Stimulated activated CD4-positive, alpha-beta T cell treated with anti-CD3 and anti-CD28 coated beads, Interleukin-2, amount 100 ng/mL, for 48 hours (primary cell): ENCODE measurements at places on chromosomes 12 and 14.

- no peak for DNase-seq
Measured at GRCh38 chr12:26246483-26247164, 51.3 kb downstream of the SSPN start.

DNA sequence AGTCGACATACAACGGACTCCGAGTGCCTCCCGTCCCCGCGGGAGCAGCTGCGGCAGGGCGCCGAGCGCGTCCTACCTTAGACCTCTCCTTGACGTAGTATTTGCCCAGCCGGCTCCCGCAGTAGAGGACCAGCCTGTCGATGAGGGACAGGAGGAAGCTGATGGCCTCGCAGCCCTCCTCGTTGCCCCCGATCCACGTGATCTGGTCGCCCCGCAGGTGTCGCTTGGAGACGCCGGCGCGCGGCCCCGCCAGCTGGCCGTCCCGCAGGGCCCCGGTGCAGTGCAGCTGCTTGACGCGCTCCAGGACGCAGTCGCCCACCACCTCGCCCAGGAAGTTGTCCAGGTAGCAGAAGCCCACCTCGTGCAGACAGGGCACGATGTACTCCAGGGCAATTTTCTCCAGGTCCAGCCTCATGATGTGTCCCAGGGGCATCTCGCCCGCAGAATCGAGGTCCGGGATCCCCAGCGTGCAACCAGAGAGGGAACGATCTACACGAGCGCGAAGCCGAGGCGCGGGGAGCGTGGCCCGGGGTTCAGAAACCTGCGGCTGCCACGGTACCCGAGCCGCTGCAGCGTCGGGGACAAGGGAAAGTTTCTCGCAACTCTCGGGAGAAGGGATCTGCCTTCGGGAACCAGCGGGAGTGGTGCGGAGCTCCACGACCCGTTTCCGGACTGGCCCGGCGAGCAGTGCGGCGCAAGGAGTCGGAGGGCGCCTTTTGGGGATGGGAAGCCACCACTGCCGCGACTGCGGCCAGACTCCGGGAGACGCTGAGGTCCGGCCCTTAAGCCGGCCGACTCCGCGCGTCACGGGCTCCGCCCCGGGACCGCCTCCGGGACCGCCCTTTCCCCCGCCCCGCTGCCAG is at the start of gene EGLN3:
Gene EGLN3 (minus strand): TSS at position 755 of the 863 bp plus-strand sequence. CDS start 322 bp downstream, at position 433.
- peak; percentile 56 for DNase-seq

DNA sequence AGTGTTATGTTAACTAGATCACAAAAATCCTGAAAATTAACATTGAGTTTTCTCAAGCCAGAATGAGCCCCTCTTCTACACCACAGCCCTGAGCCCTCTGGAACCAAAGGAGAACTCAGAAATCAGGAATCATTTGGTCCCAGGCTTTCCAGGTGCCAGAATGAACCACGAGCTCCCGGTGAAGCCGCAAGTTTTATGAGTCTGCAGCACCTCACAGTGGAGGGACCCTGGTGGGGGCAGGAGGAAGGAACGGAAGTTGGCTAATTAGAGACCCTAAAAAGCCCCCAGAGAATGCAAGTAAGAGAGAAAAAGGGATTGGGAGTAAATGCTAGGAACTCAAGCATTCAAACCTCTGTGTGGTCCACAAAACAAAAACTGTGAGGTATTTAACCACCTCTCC is 52.9 kb upstream of the BCL2L14 start:
- no peak for DNase-seq

DNA sequence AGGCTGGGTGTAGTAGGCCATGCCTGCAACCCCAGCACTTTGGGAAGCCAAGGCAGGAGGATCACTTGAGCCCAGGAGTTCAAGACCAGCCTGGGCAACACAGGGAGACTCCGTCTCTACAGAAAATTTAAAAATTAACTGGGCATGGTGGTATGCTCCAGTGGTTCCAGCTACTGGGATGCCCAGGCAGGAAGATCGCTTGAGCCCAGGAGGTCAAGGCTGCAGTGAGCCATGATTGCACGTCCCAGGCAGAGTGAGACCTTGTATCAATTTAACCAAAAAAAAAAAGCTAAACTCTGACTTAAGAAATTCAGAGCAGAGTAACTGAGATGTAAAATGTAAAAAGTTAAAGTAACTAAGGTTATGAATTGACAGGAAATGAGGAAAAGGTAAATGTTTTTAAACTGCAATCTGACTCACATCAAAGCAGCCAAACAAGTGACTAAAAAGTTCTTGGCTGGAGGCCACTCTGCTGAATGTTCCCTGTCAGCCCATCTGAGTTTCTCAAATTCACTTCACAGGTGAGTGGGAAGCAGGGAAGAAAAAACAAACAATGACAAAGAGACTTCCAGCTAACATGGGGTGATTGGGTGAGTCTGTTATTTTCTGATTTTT is 21.3 kb downstream of the PRKD1 start:
- DNase-seq, result no peak

DNA sequence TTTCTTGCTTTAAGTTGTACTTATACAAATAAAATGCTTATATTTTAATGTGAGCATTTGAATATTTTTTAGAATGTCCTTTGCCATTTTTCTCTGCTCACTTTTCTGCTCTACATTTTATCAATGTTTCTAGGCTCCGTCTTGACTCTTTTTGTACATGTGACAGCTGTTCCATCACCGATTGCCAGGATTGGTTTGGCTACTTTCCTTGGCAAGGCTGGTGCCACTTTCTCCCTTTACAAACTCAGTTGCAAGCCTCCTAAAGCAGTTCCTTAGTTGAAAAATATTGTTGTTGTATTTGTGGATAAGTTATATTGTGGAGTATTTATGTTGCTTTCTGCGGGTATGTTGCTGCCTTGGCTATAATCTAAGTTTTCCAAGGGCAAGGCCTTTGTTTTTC is 63.4 kb downstream of the DACT1 start:
- no peak for DNase-seq

GRCh38 chr14:67680121-67680602 is 5.7 kb upstream of the VTI1B start:
- no peak for DNase-seq

- peak; percentile 15 for DNase-seq
Measured at GRCh38 chr14:69346710-69347109, 51.4 kb downstream of the ERH start.

DNA sequence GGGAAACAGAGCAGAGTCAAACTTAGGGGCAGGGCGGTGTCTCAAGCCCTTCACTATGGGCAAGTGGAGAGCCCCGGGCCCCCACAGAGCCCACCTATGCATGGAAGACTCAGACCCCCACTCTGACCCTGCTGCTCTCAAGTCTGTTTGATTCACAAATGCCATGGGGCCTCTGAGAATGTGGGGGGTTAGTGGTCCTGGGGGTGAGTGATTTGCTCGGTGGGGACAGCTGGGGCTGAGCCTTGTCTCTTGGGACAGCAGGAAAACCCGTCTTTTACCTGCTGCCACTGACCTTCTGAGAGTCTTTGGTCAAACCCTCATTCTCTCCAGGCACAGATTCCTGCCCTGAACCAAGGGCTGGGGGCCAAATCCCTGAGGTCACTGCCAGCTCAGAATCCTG is 201.0 kb upstream of the RTL1 start:
- DNase-seq, result no peak

DNA sequence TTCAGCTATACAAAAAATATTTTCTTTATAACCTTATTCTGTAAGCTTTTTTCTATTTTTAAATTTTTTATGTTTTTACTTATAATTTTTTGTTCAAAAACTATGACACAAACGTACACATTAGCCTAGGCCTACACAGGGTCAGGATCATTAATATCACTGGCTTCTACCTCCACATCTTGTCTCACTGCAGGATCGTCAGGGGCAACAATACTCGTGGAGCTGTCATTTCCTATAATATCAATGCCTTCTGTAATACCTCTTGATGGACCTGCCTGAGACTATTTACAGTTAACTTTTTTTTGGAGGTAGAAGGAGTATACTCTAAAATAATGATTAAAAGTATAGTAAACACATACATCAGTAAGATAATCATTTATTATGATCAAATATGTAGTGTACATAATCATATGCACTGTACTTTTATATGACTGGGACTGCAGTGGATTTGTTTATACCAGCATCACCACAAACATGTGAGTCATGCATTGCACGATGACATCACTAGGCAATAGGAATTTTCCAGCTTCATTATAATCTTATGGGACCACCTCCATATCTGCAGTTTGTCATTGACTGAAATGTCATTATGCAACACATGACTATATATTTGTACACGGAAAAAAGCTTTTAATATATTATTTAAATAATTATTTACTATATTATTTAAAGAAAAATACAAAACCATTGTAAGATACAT is 18.5 kb upstream of the PMCH start:
- DNase-seq, result no peak

GRCh38 chr14:99316281-99317163 is 44.5 kb upstream of the BCL11B start:
- no peak for DNase-seq

DNA sequence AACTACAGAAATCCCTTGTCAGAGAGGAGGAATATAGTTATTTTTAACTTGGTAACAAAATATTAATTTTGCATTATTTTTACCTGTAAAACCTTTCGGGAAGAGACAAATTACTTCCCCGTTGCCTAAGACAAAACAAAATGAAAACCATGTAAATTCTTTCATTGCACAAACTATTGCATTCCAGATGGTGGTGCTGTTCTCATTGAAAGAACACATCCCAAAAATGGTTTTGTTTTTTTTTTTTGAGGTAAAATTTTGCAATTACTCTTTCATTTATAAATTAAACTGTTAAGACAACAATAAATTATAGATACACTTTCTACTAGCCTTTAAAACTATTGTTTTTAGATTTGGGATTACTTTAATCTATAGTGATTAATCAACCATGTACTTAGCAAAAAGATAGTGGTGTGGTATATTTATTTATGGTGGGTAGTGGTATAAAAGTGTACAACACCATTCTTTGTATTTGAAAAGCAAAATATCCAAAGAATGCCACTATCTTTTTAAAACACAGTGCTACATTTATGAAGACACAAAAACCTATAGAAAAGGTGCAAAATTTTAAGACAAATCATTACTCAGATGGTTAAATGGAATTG is 115.5 kb downstream of the SLC38A1 start:
- DNase-seq, result no peak

DNA sequence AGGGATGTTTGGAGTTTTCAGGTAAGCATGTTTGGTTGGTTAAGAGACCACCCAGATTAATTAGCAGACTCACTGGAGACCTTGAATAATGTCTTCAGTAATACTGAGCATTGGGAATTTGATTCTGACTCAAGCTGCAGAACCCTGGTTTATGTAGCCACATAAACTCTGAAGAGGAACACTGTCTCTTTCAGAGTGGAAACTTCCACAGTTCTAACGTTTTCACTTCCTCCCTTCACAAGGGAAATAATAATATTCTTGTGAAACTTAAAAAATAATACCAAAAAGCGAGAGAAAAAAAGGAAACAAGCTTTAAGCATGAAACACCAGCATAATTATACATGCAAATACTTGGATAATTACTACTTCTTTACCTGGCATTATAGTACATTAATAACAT is 40.0 kb upstream of the ST8SIA1 start:
- DNase-seq, result no peak

GRCh38 chr12:39867631-39868327 is 238.1 kb downstream of the SLC2A13 start:
- no peak for DNase-seq

GRCh38 chr12:130162745-130163460 is 639 bp downstream of the FZD10 start:
- DNase-seq, result no peak

DNA sequence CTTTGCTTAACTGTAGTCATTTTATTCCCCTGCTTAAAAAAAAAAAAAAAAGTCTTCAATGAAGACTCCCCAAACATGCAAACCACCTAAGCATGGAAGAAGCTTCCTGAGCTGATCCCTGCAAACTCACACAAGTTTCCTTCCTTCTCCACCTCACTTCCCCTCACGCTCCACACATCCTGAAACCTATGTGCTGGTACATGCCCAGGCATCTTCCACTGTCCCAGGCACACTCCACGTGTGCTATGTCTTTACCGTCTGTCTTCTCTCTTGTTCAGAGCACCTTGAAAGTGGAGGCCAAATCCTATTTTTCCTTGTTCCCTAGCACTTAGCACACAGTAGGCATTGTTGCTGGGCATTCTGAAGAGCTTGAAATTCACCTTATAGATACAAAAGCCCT is 13.4 kb downstream of the LRIG3 start:
- DNase-seq, result no peak

DNA sequence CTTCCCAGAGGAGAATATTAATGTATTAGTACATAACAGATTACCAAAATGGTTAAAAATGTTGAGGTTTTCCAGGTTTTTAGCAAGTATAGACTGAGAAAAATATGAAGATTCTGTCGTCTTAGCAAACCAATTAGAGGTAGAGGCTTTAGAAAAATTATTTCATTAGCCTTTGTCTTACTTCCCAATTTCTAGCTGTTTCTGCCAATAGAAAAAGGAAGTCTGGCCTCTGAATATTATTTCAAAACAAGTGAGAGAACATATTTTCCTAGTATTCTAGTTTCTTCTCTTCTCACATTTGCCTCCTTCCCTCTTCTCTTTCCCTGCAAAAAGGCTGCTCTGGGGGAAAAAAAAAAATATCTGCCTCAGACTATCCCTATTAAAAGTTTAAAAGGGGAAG is 16.4 kb downstream of the IPO8 start:
- no peak for DNase-seq

DNA sequence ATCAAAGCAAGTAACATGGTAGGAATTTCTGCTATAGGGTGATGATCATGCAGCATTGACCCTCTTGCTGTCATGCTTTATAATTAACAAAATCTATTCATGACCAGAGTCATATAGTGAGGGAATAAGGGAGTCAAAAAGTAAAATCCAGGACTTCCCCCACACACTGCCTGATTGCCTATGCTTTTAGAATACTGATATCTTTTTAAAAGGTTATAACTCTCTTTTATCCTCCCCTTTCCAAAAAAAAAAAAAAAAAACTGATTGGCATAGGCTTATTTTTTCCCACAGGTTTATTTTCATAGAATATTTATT is 51.4 kb downstream of the ZFP36L1 start:
- no peak for DNase-seq

GRCh38 chr12:56999456-56999855 is 6.9 kb downstream of the ZBTB39 start:
- DNase-seq, result no peak

- DNase-seq, result no peak
Measured at GRCh38 chr12:50185301-50185895, 18.2 kb upstream of the CERS5 start.

GRCh38 chr12:905261-906031 is 44.0 kb downstream of the RAD52 start:
- no peak for DNase-seq

- DNase-seq, result no peak
Measured at GRCh38 chr12:70590549-70591226, 46.5 kb downstream of the PTPRB start.

DNA sequence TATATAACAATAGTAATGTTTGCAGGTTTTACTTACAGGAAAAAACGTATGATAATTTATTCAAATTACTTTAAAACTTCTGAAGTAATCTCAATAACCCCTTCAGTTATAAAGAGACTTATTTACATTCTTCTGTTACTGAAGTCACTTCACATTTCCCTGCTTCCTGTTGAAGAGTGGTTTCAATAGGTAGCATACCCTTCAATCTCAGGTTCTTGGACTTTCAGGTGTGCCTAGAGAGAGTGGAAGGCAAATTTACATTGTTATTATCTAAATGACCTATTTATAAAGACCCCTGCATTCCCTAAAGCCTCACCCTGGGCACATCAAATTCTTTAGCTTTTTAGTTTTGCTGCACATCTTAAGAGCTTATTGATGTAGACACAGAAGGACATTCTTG is 137.6 kb upstream of the AEBP2 start:
- DNase-seq, result no peak
